Small intestine (tissue), 16 donors: ENCODE measurements at places on chromosomes 5 and 9.

- peak; percentile 21 for DNase-seq
Measured at GRCh38 chr9:91273853-91274552, 87.7 kb downstream of the AUH start.

DNA sequence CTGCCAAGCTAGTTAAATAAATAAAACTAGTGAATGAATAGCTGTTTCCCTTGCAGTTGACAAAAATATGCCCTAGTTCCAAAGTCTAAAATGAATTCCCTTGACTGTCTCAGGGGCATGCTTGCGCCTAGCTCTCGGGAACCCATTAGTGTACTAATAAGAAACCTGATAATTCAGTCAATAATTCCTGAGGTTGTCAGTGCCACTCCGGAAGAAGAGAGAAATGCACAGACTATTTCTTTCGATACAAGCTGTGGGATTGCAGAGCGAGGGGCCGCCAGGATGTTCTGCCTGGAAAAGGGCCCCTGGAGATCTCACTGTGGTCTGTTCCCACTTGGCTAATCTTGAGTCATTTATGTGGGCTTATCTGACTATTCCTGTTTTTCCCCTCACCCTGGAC is 56.4 kb upstream of the LARP1 start:
- DNase-seq, result no peak

DNA sequence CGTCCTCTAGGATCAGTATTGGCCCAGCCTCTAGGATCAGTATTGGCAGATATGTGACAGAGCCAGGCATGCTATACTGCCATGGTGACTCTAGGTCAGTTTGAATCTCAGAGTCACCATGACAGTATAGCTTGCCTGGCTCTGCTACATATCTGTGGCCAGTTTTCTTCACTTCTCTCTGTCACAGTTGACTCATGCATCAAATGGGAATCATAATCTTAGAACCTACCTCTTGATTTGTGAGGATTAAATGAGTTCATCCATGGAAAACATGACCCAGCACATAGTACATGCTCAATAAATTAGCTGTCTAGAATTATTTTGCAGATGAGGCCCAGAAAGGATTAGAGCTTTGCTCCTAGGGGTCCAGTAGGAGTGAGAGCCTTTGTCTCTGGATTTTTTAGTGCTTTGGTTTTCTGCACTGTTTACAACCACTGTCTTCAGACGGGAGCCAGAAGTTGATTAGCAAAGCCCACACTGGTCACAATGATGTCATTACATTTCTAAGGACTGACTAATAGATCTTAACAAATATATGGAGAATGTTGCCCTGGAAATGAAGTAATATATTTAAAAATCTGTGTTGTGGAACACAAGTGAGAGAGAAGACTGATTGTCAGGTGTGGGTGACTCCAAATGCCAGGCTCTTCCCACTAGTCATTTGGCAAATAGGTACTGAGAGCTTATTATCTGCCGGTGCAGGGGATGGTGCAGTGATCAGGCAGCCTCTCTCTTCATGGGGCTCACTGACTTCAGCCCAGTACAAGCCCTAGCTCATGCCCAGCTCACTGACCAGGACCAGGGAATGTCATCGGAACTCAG is 76.0 kb downstream of the COL15A1 start:
- DNase-seq, result no peak

- no peak for DNase-seq
Measured at GRCh38 chr5:68381909-68382308, 166.4 kb downstream of the PIK3R1 start.

DNA sequence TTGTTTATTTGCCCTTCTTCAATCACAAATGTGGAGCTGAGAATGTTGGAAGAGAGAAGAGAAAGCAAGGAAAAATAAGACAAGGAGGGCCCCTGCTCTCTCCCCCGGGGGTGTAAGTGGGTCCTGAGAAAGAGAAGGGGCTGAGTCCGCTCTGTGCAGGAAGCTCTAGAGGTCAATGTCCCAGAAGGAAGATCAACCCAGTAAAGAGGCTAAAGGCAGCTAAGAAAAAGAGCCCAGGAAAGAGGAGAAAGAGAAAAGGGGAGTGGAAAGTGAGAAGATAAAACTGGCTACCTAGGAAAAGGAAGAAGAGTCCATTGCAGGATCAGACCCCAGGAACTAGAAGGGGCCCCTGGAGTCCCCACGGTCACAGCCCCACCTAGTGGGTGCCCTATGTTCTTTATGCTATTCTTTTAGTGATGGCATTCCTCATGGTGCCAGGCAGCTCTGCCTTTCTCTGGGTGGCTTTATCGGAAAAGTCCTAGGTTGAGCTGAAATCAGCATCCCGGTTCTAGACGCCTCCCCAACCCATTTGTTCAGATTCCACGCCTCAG is 583.4 kb downstream of the ACTL7B start:
- peak; percentile 72 for DNase-seq

DNA sequence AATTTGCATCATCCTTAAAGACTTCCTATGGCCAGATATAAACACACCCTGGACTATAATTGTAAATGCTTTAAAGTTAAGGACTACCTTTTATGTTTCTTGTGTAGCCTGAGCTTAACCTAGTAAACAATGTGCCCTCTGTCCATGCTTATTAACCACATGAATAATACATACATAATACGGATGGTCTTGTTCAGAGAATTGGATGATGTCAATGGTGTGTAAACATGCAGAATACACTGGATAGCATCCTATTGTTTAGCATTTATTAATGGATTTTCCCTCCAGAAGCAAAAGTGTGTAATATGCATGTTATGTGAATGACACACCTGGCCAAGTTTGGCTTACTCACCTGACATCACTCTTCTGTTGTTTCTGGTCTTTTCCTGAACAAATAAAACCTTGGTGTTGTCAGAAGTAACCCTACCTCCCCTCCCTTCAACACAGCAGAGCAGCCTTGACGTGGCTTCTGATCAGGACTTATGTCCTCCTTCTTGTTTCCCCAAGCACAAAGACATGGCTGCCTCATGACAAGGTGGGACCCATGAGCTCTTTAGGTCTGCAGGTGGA is 517.9 kb downstream of the MTRR start:
- DNase-seq, result no peak

DNA sequence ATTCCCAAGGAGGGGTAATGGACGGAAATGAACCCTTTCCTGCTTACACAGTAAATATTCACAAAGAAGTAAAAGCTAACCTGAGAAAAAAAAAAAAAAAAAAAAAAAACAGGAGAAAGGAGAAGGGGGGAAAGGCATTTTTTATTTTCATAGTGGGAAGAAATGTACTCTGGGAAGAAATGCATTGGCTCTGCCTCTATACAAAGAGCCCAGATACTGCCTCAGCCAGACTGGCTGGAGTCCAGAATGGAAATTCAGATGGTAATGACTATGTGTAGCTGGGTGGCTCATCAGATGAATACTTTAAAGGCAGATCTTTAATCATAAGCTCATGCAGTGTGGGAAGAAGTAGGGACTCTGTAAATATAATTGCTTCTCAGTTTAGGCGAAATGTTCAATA is 124.9 kb upstream of the ZNF608 start:
- DNase-seq, result no peak

DNA sequence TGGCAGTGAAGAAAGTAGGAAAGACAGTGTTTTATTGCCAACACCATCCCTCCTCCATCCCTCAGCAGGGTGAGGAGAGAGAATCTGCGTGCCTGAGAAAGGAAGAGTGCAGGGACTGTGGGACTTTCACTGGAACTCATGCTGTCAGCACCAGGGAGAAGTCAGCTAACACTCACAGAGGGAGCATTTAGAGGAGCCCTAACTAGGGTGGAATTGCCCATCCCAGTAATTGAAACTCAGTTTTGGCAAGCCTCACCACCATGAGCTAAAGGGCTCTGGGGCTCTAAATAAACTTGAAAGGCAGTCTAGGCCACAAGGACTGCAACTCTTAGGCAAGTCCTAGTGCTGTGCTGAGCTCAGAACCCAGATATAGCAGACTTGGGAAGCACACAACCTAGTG is 622.3 kb downstream of the SEMA5A start:
- DNase-seq, result no peak

DNA sequence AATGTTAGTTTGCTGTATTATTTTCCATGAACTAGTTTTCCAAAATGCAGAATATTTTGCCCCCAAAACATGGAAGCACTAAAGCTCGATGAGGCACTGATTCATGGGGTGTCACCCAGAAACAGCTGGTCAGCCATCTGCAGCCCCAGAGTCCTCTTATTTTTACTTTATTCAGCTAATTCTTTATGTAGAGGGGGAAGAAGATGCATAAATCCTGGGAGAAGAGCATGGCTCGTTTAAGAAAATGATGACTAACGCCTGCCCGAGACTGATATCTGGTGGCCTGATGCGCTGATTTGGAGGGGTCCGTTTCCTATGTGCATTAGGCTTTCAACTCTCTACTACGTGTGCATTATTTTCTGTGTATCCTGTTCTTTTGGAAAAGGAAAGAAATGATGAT is 390.3 kb upstream of the MEF2C start:
- DNase-seq, result no peak

DNA sequence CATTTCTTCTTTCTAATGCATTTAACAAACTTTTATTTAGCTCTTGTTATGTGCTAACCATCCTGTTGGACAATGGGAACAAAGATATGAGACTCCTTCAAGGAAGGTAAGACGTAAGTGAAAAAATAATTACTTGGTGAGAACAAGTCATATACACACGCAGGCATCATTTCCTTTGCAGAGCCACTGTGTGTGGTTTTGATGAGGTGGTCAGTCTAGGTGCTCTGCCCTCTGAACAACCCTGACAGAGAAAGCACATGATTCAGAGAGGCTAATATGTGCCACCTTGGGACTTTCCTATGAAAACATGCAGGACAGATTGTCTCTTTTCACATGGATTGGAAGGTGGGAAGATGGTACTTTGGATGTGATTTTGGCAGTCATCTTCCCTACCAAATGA is 1162.5 kb upstream of the DMAC1 start:
- DNase-seq, result no peak

- DNase-seq, result peak; percentile 32
Measured at GRCh38 chr9:6415266-6415665, 2.3 kb downstream of the UHRF2 start.

GRCh38 chr9:118108971-118109370 is 404.8 kb downstream of the TLR4 start:
- DNase-seq, result no peak

DNA sequence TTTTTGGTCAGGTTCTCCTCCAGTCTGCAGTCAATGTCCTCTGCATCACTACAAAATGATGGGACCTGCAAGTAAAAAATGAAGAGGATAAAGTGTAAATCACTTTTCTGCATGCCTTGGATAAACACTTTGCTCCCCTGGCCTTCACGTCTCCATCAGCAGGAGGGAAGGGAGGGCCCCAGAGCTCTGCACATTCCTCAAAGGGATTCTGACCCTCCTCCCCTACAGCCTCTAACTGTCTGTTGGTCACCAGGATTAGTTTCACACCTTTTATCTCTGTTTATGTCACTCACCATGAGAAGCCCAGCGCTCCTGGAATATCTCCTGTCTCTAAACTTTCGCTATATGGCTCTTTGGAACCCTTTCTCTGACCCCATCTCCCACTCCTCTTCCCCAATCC is 103.3 kb downstream of the SVEP1 start:
- DNase-seq, result no peak

- DNase-seq, result peak; percentile 86
Measured at GRCh38 chr5:141664733-141665461, 13.7 kb upstream of the FCHSD1 start.

GRCh38 chr9:89880721-89881120 is 275.9 kb downstream of the GADD45G start:
- DNase-seq, result no peak

- DNase-seq, result no peak
Measured at GRCh38 chr5:2993771-2994170, 242.3 kb upstream of the IRX2 start.

- DNase-seq, result no peak
Measured at GRCh38 chr5:32027717-32028458, 146.2 kb downstream of the GOLPH3 start.

GRCh38 chr5:102801371-102801770 is 46.3 kb downstream of the PAM start:
- no peak for DNase-seq

GRCh38 chr9:16132513-16132912 is 579.7 kb downstream of the CCDC171 start:
- no peak for DNase-seq
